Uterus (tissue), 4 donors: ENCODE measurements at places on chromosomes 3 and 15. TPM values are rescaled to one million over a fixed set of nuclear protein-coding genes. Genes with fewer than 3 reads are reported as not detected.

The CAMP gene
- total RNA-seq: 3.1 TPM

DNA sequence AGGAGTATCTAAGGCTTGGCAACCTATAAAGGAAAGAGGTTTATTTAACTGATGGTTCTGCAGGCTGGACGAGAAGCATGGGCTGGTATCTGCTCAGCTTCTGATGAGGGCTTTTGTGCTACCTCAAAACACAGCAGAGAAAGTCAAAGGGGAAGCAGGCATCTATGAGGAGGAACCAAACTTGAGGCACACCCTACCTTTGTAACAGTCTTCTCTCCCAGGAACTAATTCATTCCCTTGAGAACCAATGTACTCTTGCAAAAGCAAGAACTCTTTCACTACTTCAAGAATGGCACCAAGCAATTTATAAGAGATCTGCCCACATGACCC is 109.0 kb downstream of the CGGBP1 start:
- no peaks in the 10 kb centered on the region for H3K27me3 ChIP-seq
- no peaks in the 10 kb centered on the region for H3K4me1 ChIP-seq
- no peak for DNase-seq
- H3K36me3 ChIP-seq: no peaks in the 10 kb centered on the region
- no peak overlapping the region for H3K4me3 ChIP-seq
- H3K27ac ChIP-seq: no peak overlapping the region

DNA sequence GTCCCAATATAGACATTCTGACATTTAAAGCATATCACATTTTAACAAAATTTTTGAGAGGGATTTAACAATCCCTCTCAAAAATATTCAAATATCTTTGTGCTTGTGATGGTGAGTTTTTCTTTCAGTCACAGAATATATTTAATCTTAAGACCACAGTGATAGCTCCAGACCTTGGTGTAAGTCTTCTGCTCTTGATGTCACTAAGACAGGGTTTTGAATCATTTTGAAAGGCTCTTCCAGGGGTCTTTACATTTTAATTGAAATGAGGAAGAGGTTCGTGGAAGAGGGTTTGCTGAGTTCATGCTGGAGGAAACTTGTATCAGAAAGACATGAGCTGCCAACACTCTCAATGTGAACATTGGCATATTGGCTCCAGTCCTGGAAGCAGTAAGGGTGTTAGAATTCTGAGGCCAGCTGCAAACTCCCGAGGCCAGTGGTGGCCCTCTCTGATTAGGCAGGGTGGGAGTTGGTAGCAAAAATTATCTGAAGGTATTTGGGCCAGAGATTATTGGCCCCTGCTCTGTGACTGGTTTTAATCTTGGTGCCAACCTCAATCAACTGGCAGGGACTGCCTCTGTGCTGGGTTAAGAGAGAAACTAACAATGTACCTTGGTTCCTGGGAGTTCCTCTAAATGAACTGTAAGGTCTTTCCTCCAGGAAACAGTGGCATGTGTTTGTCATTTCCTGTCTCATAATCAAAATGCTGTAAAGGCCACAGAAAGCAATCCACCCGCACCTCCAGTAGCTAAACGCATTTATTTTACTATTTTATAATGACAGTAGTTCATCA is 5.3 kb downstream of the POU1F1 start:
- DNase-seq: no peak
- no peak overlapping the region for H3K4me3 ChIP-seq
- no peaks in the 10 kb centered on the region for H3K27me3 ChIP-seq

GRCh38 chr15:77877869-77878577 is 199.5 kb downstream of the TBC1D2B start:
- no peak for DNase-seq
- H3K4me1 ChIP-seq: no peaks in the 10 kb centered on the region
- H3K27me3 ChIP-seq: no peaks in the 10 kb centered on the region
- H3K27ac ChIP-seq: no peak overlapping the region

DNA sequence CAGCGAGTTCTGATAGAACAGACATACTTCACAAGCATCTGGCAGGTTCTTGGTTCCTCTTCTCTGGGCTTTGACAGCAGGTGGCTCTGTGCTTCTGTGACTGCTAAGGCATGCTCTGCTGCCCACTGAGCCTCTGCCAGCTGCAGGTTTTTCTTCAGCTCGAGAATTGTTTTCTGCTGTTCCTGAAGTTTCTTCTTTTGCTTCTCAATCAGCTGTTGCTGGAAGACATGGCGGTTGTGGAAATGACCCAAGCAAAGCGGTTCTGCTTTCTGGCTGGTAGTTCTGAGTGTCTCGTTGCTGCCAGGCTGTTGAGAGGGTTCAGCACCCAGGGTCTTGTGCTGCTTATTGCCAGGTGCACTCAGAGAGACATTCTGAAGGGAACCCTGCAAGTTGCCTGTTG is 50.8 kb downstream of the CCDC191 start:
- H3K4me1 ChIP-seq: no peaks in the 10 kb centered on the region
- no peak overlapping the region for H3K27ac ChIP-seq
- no peak overlapping the region for H3K4me3 ChIP-seq
- DNase-seq: no peak
- no peaks in the 10 kb centered on the region for H3K36me3 ChIP-seq

- H3K27me3 ChIP-seq: peaks cover 19% of the 10 kb centered on the region
- no peak overlapping the region for H3K4me3 ChIP-seq
- no peaks in the 10 kb centered on the region for H3K36me3 ChIP-seq
- H3K27ac ChIP-seq: no peak overlapping the region
- DNase-seq: no peak
Measured at GRCh38 chr15:53976844-53977392, 1.3 kb upstream of the UNC13C start.
